Esophagus squamous epithelium (tissue), 5 donors: ENCODE measurements at places on chromosomes 16 and 17. TPM values are rescaled to one million over a fixed set of nuclear protein-coding genes. Genes with fewer than 3 reads are reported as not detected.

The ST6GALNAC1 gene
- total RNA-seq = 10.6 TPM

The NOXO1 gene
- total RNA-seq = 4.2 TPM

The KCTD11 gene
- total RNA-seq = 25.7 TPM

The APOBR gene
- 0.79 TPM for total RNA-seq

The YBX2 gene
- total RNA-seq = 0.44 TPM

The ADGRG3 gene
- total RNA-seq = 3.9 TPM

The STX1B gene
- 0.09 TPM for total RNA-seq

The HEATR9 gene
- not detected for total RNA-seq

The CDRT15L2 gene
- total RNA-seq = not detected

The KRTAP3-2 gene
- total RNA-seq = not detected

The TP53TG3C gene
- not detected for total RNA-seq

The ORAI3 gene
- 28.6 TPM for total RNA-seq

The KCTD19 gene
- total RNA-seq = not detected

The KRTAP9-2 gene
- not detected for total RNA-seq

The ASB16 gene
- not detected for total RNA-seq

The CDRT4 gene
- 3.6 TPM for total RNA-seq

The PRR35 gene
- total RNA-seq = not detected

The GFER gene
- 8.6 TPM for total RNA-seq

The PHLPP2 gene
- 0.49 TPM for total RNA-seq
